AG04449 (cell line): ENCODE measurements at places on chromosomes 13 and 19.

DNA sequence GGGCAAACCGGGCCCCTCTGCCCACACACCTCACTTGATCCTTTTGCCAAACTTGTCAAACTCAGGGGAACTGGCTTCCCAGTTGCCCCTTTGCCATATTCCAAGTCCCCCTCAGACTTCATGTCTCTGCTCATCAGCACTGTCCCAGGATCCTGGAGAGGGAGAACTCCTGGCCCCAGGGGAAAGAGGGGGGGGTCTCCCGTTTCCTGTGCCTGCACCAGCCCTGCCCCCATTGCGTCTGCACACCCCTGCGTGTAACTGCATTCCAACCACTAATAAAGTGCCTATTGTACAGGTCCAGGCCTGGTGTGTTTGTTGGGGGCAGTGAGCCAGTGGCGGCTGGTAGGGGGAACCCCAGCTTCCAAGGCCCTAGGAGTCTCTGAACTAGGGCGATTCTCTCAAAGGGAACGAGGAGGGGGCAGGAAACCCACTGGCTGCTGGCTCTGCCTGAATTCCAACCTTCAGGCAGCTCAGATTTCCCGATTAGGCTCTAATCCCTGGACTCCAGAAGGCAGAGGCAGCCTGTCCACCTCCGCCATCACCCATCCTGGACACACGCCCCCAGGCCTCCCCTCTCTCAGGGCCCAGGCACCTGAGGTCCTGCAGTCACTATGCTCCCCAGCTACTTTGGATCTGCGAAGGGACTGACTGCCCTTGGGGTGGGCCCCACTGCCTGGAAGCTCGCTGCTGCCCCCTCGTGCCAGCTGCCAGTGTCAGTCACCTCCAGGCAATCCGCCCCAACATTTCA, 9.7 kb upstream of the ILF3 start:
- DNase-seq: no peak

- DNase-seq: no peak
Observed at GRCh38 chr19:1445932-1446712, 3.8 kb upstream of the APC2 start.

GRCh38 chr13:112852808-112853207, 116.2 kb upstream of the MCF2L start:
- DNase-seq: no peak

DNA sequence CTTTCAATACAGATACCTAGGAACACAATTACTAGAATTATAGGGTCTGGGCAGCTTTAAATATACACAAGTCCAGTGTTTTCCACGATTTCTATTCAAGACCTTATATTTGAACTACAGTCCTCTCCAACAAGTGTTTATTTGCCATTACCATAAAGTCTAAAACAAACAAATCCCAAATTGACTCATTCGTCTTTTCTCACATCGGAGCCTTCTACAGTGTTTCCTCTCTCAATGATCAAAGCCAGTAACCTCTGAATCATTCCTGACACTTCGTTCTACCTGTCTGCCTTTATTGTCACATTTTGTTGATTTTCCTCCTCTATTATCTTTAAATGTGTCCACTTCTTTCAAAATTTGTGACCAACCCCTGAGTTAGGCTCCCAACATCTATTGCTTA, 1356.5 kb upstream of the SLC10A2 start:
- no peak for DNase-seq

- DNase-seq: no peak
Observed at GRCh38 chr13:39379667-39380655, 223.0 kb downstream of the LHFPL6 start.

GRCh38 chr13:44874886-44875630, 114.2 kb downstream of the NUFIP1 start:
- DNase-seq: no peak
